ENCODE measurements at places on chromosomes 5 and 9. TPM values are rescaled to one million over a fixed set of nuclear protein-coding genes. Genes with fewer than 3 reads are reported as not detected.

The LCN15 gene
- not detected for total RNA-seq

The JMY gene
- 30.8 TPM for total RNA-seq

The OR1Q1 gene
- total RNA-seq: not detected

The KCNV2 gene
- not detected for total RNA-seq

The CCDC180 gene
- 6.2 TPM for total RNA-seq

DNA sequence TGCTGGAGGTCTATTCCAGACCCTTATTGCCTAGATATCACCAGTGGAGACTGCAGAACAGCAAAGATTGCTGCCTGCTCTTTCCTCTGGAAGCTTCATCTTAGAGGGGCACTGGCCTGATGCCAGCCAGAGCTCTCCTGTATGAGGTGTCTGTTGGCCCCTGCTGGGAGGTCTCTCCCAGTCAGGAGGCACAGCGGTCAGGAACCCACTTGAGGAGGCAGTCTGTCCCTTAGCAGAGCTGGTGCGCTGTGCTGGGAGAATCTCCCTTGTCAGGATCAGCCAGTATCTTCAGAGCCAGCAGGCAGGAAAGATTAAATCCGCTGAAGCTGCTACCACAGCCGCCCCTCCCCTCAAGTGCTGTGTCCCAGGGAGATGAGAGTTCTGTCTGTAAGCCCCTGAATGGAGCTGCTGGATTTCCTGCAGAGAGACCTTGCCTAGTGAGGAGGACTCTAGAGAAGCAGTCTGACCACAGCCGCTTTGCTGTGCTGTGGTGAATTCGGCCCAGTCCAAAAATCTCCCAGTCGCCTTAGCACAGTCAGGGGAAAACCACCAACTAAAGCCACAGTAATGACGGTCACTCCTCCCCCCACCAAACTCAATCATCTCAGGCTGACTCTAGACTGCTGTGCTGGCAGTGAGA is 124.1 kb downstream of the JAKMIP2 start:
- DNase-seq: no peak

DNA sequence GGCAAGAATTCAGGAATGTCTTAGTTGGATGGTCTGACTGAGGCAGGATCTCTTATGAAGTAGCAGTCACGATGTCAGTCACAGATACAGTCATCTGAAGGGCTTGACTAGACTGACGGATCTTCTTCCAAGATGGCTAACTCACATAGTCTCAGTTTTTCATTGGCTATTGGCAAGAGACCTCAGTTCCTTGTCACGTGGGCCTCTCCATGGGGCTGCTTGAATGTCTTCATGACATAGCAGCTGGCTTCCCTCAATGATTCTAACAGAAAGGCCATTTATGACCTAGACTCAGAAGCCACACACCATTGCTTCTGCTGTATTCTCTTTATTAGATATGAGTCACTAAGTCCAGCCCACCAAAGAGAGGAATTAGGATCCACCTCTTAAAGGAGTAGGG is 4.7 kb downstream of the APC start:
- DNase-seq: no peak

DNA sequence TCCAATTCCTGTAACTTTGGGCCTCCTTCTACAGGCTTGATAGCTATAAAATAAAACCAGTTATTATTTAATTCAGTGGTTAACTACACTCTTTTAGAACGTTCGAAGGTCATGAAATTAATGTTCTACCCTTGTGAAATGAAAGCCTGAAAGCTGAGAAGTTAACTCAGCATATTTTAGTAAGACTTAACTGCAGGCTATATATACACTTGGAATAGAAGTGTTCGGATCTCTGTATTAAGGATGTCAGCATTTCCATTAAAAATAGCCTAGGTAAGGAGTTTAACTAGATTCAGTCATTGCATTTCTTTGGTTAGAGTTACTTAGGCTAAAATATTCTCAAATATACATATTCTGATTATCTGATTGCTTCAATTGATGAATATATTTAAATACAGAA is 229.2 kb downstream of the MRPS30 start:
- DNase-seq: no peak

DNA sequence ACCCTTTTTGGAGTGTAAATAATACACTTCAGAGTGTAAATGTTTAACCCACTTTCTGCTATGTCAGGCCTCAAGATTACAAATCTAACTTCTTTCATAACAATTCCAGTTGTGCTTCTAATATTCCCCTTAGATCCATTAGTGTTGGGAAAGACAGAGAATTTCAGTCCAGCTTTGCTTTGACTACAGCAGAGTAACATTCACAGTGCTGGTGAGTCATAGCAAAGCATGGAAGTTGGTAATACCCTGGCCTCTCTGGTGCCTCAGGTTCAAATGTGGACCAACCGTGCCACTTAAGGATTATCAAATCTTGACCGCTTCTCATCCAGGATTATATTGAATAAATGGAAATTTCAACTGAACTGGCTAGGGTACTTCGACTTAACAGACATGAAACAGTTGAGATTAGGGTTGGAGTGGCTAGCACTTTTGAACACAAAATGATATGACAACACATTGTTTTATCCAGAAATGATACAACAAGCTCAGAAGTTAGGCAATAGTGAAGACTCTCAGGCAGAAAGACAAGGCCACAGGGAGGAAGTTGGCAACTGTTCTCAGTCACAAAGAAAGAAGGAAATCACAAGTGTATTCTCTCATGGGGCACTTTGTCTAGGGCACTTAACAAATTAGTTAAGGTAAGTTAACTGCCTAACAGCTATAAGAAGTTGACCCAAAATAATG is 24.4 kb upstream of the RASA1 start:
- peak; percentile 80 for DNase-seq

GRCh38 chr5:146006470-146007190 is 70.3 kb downstream of the SH3RF2 start:
- no peak for DNase-seq

DNA sequence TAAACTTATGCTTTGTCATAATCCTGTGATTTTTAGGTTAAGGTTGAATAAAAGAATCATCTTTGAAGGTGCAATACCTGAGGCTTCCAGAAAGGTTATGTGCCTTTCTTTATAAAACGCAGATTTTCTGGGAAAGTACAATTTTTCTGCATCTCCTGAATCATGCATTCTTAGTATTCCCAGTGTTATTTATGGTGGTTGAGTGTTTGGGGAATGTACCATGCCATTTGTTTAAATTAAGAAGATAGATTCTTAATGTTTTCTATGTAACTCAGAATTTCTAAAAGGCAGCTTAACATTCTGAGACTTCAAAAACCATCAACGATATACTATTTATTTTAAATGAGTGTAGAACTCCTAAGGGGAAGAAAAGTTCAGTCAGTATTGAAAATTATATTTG is 108.1 kb upstream of the FBN2 start:
- DNase-seq: no peak

DNA sequence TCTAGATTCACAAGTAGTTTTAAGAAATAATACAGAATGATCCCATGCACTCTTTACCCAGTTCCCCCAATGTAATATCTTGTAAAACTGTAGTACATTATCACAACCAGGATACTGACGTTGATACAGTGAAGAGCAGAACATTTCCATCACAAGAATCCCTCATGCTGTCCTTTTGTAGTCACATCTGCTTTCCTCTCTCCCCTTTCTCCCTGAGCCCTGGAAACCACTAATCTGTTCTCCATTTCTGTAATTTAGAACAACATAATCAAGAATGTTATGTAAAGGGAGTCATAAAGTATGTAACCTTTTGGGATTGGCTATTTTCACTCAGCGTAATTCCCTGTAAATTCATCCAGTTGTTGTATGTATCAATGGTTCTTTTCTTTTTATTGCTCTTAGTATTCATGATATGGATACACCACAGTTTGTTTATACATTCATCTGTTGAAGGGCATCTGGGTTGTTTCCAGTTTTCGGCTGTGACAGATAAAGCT is 61.1 kb downstream of the ERCC6L2 start:
- DNase-seq: no peak

DNA sequence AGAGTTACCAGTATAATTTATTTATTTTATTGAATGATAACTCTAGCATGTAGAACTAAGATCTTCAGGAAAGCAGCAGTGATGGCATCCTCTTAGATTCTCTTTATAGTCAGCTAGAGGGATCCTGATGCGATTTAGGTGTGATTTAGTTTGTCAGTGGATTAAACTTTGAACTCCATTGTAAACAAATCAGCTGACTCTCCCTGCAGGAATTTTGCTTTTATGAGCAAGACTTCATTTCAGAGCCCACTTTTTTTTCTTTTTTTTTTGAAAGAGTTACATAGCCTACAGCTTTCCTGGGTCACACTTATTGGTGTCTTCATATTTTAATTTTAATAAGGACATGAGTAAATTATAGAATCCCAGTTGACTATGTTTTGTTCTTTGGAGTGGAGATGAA is 93.8 kb upstream of the SEMA6A start:
- DNase-seq: no peak

DNA sequence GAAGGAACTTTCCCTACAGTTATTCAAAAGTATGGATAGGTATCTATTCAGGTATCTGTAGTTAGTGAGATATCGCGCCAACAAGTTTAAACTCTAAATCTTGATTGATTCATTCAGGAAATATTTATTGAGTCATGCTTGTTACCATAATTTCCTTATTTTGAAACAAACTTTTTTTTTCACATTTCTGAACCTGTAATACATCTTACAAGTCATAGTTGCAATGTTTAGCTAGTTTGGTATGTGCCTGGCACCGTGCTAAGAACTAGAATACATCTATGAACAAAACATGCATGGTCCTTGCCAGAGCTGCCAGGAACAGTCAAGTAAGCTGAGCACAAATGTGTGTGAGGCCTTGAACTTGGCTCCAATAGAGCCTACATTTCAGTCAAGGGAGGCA is 226.4 kb downstream of the PCSK5 start:
- DNase-seq: no peak

DNA sequence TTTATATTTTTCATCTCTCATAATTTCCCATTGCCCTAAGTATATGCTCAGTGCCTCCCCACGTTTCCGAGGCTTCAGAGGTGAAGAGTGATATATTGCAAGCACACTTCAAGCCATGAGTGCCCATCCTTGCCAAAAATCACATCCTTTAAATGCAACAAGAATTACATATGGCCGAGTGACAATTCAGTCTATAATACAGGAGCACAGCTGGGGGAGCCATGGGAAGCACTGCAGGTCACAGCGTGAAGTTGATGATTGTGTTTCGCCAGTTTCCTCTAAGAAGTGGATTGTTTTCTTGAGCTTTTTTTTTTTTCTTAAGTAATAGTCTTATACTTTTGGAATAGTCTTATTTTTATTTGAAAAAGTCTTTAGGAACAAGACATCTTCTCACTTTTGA is 61.1 kb downstream of the MTRR start:
- DNase-seq: no peak

DNA sequence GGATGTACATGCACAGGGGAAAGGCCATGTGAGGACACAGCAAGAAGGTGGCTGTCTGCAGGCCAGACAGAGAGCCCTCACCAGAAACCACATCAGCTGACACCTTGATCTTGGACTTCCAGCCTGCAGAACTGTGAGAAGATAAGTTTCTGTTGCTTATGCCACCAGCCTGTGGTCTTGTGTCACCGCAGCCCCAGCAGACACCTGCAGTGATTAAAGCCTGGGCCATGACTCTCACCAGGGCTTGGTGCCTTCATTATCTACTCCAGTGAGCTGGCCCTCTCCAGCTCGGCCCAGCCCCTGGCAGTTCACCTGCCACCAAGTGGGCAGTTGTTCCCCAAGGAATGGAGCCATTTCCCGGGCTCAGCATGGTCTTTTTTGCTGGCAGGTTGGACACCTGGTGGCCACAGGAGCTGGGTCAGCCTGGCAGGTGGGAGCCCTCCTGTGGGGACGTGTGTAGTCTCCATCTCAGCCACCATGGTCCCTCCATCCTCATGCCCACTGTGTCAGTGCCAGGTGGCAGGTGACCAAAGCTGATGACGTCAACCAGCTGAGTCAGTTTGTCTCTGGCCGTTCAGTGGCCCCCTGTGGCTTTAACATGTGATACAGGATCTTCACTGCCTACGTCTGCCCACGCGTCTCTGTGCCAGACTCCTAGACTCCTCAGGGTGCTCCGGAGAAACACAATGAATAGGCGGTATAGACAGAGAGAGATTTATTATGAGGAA is 99.9 kb upstream of the PPP1R26 start:
- no peak for DNase-seq

- DNase-seq: no peak
Measured at GRCh38 chr9:136526625-136527066, 19.2 kb downstream of the NOTCH1 start.

- DNase-seq: peak; percentile 65
Measured at GRCh38 chr5:128774605-128775004, 190.7 kb upstream of the SLC27A6 start.

- no peak for DNase-seq
Measured at GRCh38 chr9:4027606-4028005, 272.3 kb downstream of the GLIS3 start.

GRCh38 chr5:150457121-150457520 is 7.6 kb upstream of the RPS14 start:
- DNase-seq: no peak

DNA sequence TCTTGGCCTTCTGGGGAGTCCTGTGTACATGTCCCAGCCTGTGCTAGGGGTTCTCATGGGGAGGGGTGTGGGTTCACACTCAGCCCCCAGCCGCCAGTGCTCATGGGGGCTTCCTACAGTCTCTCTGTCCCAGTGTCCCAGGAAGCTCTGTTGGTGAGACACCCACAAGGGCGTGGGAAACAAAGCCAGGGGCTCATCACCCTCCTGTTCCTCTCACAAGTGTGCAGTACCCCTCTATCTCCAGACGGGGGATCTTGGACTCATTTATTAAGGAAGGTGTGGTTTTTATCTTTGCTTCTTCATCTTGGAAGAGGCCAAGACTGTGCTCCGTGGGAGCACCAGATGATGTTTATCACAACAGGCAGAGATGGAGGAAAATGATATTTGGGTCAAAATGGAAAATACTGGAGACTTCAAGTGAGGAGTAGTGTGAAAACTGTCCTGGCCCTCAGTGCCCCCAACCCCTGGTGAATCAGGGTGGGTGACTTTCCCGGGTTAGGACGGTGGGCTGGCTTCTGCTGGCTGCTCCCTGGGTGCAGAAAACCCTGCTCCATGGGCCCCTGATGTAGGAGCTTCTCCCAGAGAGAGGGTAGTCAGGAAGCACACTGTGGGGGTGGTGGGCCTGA is 15.2 kb downstream of the TMEM171 start:
- DNase-seq: peak; percentile 70
